ENCODE measurements at places on chromosomes 12 and 14.

GRCh38 chr12:116887897-116888296 lies 6.7 kb upstream of the HRK start:
- DNase-seq = no peak

DNA sequence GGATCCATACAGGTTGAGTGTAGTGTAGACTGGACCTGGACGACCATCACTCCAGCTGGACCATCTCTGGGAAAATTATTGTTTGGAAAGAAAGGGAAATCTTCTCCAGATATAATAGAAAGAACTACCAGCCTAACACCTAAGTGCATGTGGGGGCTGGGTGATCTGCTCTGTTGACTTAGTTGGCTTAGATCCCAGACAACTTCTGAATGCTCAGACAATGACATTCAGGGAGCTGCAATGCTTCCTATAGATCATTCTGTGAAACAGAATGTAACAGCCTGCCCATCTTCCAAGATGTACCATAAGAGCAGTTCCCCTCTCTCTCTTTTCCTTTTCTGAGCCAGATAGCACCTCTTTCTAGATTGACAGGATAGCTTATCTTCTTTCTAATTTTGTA lies 572.8 kb upstream of the STXBP6 start:
- DNase-seq = no peak

- no peak for DNase-seq
These were observed 15.5 kb downstream of the PLEK2 start for GRCh38 chr14:67396381-67396970.

DNA sequence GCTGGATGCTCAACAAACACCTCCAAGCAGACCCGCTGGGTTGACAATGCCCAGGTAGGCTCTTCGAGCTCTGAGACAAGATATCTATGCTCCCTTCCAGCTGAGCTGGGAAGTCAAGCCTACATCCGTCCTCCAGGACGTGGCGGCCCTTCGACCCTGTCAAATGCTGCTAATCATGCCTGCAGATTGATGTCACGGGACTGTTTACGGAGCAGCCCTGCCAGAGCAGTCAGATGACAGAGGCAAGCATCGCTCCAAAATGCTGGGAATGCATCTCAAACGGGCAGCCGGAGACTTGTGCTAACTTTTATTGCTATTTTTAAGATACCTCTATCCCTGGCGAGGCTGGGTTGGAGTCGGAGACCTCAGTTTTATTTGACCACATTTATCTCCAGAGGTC lies 139.2 kb downstream of the NTF3 start:
- no peak for DNase-seq

GRCh38 chr12:124605883-124606774 lies 38.7 kb upstream of the NCOR2 start:
- no peak for DNase-seq

DNA sequence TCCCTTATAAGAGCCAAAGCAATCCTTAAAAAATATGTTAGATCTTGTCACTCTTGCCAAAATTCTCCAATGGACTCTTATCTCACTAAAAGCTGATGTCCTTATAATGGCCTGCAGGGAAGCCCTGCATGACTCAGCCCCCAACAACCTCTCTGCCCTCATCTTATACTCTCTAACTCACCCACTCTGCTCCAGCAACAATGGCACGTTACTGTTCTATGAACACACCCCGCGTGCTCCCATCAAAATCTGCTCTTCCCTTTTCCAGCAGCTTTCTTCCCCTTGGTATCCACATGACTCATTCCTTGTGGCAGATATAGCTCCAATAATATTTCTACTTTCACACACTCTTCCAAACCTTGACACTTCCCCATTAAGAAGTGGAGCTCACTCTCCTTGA lies 108.1 kb downstream of the DENND5B start:
- DNase-seq = no peak

- DNase-seq = no peak
These were observed 62.9 kb downstream of the EPS8 start for GRCh38 chr12:15726027-15726877.

- DNase-seq = peak; percentile 5
These were observed 231.2 kb downstream of the ETNK1 start for GRCh38 chr12:22856178-22856577.

DNA sequence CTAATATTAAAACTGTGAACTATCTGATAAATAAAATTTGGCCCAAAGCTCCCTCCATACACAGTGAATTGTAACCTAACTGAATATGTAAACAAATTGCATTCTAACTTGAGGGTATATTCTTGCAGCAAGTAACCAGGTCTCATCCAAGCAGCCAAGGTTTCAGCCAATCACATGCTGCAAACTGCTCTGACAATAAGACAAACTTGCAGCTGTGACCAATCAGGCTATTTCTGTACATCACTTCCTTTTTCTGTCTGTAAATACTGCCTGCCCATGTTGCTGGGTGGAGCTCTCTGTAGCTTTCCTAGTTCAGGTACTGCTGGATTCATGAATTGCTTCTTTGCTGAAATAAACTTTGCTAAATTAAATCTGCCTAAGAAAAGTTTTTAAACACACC lies 499.0 kb downstream of the GALC start:
- DNase-seq = no peak

- DNase-seq = no peak
These were observed 107.6 kb downstream of the MGAT4C start for GRCh38 chr12:86148612-86149011.

DNA sequence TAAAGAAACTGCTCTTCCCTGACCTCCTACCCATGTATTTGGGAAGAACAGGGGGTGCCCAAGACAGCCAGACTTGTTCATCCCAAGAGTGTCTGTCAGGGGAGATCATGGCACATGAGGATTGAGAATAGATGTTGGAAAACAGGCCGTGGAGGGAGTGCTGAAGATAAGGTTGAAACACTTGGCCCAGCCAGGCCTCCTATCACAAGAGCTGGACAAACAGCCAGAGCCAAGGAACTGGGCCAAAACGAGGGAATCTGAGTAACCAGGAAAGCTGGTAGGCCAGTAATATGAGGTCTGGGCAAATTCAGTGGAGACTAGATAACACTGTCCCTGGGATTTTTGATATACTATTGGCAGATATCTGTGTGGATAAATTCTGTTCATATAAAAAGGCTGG lies 161.7 kb downstream of the TMX1 start:
- DNase-seq = no peak

DNA sequence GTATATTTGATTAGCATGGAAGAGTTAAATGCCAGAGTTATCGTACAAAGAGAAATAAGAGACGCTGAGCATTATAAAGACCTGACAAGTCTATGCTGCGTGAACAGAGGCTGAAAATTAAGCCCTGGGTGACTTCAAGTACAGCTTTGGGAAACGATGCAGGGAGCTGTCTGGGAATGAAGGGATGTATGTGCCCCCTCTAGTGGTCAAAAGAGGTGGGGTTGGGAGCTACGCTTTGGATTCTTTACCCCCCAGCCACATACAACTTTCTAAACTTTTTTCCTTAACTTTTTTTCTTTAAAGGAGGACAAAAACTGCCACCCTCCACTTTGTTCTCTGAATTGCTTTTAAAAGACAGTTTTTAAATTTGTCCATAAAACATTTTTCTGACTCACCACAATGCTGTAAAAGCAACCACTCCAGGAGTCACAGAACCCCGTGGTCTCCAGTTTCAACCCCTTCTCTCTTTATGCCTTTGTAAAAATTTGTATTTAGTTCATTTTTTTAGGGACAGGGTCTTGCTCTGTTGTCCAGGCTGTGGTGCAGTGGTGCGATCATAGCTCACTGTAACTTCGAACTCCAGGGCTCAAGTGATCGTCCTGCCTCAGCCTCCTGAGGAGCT lies 59.4 kb downstream of the ZNF664 start:
- DNase-seq = peak; percentile 39

- DNase-seq = no peak
These were observed 308.2 kb downstream of the ATP23 start for GRCh38 chr12:58249610-58250009.

DNA sequence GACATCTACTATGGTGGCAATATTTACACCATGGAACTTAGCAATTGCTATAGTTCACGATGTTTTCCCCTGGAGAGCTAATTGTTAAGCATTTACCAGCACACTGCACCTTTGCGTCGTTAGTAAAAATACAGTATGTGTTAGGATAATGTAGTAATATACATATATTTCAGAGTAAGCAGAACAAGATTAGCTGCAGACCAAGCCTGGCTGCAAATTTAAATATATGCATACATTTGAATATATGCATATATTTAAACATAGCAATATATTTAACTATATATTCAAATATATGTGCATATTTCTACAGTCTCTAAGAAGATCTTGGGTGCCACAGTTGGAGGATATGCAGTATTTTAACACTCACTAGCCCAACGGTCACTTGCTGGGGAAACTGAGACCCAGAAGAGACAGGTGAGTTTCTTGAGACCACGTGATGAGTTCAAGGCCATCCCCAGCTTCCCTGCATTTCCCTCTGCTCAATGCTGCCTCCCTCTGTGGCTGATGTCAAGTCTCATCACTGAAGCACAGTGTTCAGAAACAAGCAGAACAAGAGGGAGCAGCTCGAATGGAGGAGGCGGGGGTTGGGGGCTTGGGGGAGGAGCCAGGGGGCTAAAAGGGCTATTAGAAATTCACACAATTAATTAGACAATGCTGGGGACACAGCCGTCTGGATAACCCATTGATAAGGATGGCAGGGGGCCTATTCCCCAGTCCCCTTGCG lies 708.0 kb downstream of the MED13L start:
- no peak for DNase-seq
